ENCODE measurements at places on chromosomes 4 and X.

DNA sequence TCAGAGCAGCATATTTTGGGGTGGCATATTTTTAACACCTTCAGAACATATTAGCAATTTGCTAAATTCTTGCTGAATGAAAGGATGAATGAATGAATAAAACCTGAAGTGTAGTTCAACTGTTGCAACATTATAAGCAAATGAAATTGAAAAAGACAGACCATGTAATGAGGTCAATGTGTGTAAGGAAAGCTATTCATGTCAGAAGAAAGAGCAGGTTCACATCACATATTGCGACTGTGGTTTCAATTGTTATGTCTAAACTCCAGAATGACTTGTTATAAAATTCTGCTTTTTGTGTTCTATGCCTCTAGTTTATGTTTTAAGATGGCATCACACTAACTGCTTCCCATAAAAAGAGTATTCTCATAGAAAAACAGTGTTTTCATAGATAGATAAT is 32.9 kb upstream of the DSPP start:
- no peak for DNase-seq

DNA sequence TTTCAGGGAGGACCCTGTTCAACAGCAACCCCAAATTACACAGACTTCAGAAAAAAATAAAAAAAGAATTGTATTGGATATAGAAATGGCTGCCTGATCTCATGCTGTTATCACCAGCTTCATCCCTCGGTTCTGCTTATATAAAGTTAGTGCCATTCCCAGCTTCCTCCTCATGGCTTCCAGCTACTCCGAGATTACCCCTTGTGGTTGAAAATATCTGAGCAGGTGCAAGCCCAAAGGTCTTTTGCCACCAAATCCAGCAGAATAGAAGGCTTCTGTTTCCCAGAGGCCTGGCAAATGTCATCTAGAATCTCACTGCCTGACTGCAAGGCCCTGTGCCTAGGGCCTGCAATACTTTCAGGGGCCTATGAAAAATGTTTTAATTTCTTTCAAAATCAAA is 13.8 kb upstream of the HPGDS start:
- DNase-seq = no peak

DNA sequence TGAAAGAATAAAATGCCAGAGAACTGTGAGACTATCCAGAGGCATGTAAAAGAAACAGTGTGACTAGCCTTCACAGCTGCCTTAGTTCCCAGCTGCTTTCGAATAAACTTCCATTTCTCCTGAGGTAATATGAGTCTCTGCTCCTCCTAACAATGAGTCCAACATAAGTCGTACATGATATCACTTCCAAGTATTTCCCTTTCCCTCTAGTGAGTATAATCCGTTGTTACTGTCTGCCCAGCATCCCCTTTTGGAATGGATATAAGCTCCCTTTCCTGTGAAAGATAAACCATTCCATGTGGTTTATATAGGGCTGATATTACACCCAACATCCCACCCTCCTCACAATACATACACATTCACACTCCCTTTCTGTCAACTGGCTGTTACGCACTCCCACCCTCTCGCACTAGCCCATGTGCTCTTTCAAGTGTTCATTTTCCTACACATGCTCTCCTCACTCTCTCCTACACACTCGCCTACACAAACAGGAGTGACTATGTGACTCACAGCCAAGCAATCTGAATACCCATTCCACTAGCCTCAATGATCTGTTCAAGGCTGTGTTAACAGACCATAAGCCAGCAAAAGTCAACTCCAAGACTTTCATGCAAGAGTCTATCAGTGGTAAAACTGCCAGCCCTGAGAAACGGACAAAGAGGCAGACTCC is 5.0 kb downstream of the NAF1 start:
- no peak for DNase-seq

DNA sequence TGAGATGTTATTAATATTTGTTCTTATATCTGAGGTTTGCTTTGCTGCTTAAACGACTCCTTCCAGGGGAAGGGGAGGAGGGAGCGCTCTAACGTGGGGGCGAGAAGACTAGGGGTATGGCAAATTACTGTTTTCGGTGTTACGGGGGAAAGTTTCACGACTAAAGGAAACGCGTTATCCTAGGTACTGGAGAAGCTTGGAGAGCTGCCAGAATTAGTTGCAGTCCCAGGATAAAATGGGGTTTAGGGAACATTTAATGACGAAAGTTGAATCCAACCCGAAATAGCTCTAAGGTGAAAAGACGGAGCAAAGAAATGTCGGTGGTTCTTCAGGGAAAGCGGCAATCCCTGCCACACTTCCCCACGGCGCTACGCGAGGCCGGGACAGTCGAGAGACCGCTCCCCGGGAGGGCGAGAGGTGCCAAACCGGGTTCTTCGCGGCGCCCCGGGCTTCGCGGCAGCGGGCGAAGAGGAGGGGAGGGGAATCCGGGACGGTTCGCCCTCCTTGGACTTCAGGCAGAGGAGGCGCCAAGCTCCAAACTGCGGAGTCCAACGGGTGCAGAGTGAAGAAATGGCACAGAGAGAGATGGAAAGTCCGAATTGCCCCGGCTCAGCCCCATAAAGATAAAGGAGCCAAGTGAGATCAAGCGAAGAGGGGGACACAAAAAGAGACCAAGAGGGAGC is 724 bp downstream of the THOC2 start:
- DNase-seq = no peak

DNA sequence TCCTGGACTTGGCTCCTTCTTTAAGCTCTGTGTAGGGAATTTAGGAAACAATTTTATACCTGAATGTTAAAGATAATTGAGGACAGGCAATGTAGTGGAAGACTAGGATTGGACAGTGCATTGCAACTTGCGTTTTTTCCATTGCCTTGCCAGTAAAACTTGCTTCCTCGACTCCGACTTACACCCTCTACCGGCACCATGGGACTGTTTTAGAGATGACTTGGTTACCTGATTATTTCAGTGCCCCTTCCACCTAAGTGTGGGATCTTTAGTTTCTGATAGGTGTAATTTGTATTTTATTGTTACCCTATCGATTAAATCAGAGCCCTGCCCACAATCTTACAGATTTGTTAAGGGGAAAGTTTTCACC is 1.2 kb downstream of the PRPS1 start:
- DNase-seq = no peak

DNA sequence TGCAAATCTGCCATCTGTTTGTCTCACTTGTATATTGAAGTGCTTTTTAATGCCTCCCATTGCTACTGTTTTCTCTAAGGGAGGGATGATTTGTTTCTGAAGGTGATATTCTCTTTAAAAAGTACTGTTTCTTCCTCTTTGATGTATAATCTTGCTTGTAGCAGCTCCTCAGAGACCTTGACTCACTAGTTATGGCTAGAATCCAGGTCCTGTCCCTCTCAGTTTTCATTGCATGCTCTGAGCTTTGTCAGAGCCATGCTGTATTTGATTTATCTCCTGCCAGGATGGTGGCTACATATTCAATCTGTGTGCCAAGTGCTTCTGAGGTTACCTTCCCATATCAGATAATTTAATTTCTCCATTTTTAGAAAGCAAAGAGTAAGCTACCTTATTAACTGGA is 56.0 kb downstream of the GLUD2 start:
- DNase-seq = no peak

DNA sequence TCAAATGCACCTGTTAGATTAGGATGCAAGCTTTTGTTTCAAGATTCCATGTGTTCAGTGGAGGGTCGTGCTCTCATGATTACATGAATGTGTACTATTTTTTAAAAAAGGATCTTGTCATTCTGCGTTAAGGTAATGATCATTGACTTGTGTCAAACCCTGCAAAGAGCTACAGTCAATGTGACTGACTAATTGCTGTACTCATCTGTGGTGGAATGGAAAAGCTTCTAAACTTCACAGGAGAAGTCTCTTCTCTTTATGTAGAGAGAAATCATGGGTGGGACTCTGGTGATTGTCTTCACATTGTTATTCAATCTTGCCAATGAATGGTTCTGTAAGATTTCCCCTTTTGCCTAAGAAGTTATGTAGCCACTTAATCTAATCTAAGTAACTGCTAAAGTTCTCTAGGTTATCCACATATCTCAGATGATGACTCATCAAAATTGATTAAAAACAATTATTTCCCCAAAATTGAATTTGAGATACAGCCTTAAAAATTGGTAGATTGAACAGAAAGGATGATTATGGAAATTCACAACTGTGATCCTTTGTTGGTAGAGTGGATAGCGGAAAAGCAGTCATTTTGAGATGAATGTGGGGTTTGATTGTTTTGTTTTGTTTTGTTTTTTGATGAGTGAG is 6.7 kb downstream of the MAGEE1 start:
- DNase-seq = no peak

DNA sequence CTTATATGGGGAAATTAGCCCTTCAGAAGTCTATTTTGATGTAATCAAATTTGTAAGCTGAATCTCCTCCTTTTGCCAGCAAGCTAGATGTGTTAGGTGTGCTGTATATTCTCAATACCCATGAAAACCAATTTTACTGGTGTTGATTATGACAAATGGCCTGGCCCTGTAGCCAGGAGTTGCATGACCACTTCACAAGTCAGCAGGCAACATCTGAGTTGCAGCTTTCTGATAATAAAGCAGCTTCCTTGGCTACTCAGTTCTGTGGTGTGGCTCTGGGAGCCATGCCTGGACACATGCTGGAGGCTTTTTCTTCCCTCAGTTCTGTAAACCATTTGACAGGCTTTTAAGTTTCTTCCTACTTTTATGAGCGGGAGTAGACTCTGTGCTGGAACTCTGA is 154.1 kb upstream of the CXCL13 start:
- no peak for DNase-seq

DNA sequence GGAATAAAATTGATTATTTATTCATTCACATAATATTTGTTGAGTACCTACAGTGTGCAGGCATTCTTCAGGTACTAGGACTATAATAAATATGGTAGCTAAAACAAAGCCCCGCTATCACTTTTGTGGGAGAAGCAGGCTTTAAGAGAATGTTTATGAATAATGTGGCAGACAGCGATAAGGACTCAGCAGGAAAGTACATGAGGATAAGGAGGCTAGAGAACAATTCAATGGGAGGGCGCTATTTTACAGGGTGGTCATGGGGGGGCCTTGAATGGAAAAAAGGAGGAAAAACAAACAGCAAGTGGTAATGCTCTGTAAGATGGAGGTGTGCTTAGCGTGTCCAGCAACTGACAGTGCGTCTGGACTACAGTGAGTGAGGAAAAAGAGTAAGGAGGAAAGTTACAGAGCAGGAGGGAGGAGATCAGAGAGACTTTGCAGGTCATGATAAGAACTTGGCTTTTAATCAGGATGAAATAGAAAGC is 264.2 kb upstream of the ETNPPL start:
- DNase-seq = no peak

DNA sequence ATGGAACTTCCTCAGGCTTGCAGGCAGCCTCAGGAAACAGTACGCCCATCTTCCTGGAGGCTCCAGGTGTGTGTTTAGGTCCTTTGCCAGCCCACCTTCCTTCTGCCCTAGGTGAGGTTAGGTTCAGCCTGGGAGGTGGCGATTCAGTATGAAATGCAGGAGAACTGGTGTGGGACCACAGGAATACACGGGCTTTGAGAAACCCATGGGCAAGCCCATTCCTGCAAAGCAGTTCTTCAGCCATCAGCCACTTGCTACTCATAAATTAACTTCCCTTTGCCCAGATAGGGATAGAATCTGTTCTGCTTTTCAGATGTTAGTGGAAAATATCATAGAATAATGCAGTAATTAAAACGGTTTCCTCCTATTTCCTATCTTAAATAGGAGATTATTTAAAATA is 32.2 kb downstream of the TBC1D14 start:
- no peak for DNase-seq

- no peak for DNase-seq
Measured at GRCh38 chr4:165324236-165324917, 3.1 kb upstream of the MSMO1 start.

DNA sequence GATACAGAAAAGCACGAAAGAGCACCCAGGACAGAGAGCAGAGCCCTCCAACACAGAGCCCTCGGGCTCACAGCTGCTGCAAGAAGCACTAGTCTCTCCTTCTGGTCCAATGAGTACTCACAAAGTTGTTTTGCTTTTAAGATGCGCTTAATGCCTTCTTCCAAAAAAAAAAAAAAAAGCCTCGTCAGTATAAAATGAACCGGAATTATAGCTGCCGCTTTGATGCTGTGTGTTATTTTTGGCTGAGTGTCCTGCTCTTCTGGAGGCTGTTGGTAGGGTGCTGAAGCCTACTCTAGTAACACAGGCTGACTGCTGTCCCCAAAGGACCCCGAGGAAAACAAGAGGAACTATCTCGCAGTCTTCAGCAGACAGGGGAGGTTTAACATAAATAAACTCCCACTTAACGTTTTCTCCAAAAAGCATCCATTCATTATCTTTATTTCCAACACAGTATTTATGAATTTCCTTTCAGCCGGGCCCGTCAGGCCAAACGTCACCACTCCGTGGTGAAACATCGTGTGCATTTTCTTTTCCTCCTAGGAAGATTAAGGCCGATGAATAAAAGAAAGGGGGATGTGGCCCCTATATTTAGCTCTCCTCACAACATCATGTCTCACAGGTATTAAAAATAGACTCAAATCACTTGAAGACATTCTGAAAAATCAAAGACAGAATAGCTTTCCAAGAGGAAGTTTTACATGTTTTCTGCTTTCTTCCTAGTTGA is 213.7 kb upstream of the PPARGC1A start:
- DNase-seq = no peak

DNA sequence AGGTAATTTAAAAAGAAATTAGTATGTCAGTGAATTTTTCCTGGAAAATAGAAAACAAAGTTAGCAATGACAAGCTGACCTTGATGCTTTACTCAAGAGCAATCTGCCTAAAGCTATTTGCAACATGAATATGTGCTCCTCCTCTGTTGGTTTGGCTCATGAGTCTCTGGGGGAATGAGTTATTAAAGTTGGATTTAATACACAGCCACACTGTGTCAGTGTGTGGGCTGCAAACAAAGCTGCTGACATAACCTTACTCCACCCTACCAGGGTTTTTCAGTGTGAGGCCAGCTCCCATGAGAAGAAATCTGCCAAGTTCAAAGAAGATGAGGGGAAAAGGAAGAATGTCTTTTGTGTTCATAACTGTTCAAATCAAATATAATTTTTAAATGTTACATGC is 280.5 kb downstream of the TLL1 start:
- DNase-seq = no peak

- no peak for DNase-seq
Measured at GRCh38 chr4:154529728-154530519, 20.3 kb downstream of the PLRG1 start.

- DNase-seq = no peak
Measured at GRCh38 chrX:109880629-109881028, 122.3 kb upstream of the TMEM164 start.

DNA sequence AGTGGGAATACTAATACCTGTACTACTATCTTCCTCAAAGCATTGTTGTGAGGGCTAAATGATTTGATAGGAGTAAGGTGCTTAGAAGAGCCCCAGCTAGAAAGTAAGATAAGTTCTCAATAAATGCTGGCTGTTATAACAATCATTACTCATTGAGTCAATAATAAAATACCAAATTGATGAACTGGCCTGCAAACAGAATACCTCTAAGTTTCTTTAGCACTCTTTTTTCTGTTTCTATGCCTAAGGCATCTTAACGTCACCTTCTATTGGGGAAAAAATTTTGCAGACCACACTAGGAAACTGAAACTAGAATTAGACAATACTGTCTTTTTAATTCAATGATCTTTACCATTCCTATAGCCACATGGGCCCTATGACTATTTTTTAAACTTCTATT is 1.2 kb downstream of the CLTRN start:
- DNase-seq = no peak

GRCh38 chr4:2849267-2850152 is 5.9 kb downstream of the ADD1 start:
- no peak for DNase-seq

- no peak for DNase-seq
Measured at GRCh38 chr4:136307765-136308164, 1224.5 kb downstream of the PCDH18 start.

- no peak for DNase-seq
Measured at GRCh38 chrX:10739426-10739825, 119.0 kb upstream of the MID1 start.

- DNase-seq = no peak
Measured at GRCh38 chrX:133389975-133390374, 25.3 kb downstream of the GPC4 start.

Data from stimulated activated CD8-positive, alpha-beta memory T cell treated with anti-CD3 and anti-CD28 coated beads, Interleukin-15, amount 100 ng/mL, for 48 hours (primary cell).